ENCODE measurements at places on chromosomes 6 and 20. TPM values are rescaled to one million over a fixed set of nuclear protein-coding genes. Genes with fewer than 3 reads are reported as not detected.

Gene PROKR2
- not detected for total RNA-seq

Gene CST5
- not detected for total RNA-seq

Gene DOK5
- under 0.01 TPM for total RNA-seq

Gene RIPPLY2
- not detected for total RNA-seq

Gene TREM1
- total RNA-seq, result not detected

DNA sequence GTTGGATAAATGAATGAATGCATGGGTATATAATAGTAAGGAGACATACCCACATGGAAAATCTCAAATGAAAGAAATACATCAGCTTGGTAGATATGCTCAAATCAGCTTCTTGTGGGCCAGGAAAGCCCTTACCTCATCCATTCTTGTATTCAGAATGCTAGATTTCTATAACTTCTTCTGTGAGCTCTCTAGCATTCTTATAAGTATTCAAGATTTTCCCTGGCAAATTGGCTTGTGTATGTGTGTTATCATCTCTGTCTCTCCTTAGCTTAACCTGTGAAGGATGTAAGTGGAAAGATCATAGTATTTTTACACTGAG lies 100.8 kb downstream of the OR2B2 start:
- no peak for DNase-seq

- DNase-seq, result no peak
Observed at GRCh38 chr6:8551993-8552392, 116.6 kb upstream of the SLC35B3 start.

DNA sequence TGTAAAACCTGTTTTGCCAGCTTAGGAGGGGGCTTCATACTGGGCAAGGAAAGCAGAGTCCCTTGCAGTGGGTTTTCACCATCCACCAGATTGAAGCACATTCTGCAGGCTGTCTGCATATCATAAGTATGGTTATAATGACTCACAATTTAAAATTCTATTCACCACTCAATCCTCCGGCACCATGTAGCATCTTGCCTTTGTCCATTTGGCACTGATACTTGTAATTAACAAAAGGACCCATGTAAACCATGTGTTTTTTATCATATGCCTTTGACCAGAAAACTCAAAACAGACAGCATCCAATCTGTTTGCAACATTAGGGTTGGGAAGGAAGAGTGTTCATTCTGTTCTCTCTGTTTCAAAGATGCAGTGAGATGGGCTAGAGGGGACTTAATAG lies 3.0 kb downstream of the CD83 start:
- DNase-seq, result no peak

DNA sequence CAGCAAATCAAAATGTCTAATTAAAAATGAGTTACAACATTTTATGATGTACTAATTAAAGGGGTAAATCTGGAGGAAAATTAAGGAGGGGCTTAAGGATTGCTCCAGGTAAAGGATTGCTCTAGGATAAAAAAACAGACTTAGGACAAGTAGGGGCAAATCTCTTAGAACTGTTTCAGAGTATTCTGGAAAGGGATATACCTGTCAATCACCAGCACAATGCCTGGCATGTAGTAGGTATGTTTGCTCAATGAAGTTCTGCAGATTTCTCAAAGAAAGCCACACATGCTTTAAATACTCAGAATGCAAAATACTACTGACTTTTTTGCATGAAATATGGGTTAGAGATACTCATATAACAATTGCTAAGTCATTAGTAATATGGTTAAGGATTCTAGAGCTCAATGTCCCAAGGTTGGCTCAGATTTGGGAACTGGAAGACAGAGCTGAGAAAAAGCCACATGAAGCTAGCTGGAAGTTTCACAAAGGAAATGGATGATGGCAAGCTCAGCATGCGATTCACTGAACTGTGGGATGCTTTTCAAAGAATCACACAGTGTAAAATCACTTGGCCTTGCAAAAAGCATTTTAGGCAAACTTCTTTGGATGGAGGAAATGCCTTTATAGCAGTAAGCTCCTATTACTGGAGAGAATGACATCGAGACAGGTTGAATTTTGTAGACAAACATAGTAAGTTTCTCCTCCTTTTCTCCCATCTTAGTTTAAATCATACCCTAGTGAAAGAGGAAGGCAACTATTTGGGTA lies 72.8 kb downstream of the MAP3K5 start:
- DNase-seq, result no peak

GRCh38 chr6:53979468-53980067 lies 131.7 kb upstream of the MLIP start:
- peak; percentile 65 for DNase-seq

GRCh38 chr6:87636315-87636714 lies 46.4 kb downstream of the ORC3 start:
- no peak for DNase-seq

- DNase-seq, result no peak
Observed at GRCh38 chr20:33407796-33408195, 6.5 kb upstream of the CDK5RAP1 start.

- no peak for DNase-seq
Observed at GRCh38 chr20:41137614-41138474, 501 bp downstream of the PLCG1 start.

DNA sequence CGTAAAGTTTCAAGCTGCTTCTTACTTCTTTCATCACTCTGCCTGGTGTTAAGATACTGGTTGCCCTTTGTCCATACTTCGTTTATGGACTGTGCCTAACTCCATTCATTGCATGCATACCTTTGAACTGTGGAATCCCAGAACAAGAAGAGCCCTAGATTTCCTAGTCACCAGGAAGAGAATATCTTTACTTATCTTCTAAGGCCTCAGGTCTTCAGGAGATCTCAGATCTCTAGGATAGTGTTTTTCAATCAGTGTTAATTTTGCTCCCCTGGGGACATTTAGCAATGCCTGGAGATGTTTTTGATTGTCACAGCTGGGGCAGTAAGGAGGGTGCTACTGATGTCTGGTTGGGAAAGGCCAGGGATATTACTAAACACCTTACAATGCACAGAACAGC lies 35.5 kb upstream of the GJA1 start:
- no peak for DNase-seq

- DNase-seq, result peak; percentile 63
Observed at GRCh38 chr20:60206259-60206658, 248.0 kb downstream of the CDH26 start.

DNA sequence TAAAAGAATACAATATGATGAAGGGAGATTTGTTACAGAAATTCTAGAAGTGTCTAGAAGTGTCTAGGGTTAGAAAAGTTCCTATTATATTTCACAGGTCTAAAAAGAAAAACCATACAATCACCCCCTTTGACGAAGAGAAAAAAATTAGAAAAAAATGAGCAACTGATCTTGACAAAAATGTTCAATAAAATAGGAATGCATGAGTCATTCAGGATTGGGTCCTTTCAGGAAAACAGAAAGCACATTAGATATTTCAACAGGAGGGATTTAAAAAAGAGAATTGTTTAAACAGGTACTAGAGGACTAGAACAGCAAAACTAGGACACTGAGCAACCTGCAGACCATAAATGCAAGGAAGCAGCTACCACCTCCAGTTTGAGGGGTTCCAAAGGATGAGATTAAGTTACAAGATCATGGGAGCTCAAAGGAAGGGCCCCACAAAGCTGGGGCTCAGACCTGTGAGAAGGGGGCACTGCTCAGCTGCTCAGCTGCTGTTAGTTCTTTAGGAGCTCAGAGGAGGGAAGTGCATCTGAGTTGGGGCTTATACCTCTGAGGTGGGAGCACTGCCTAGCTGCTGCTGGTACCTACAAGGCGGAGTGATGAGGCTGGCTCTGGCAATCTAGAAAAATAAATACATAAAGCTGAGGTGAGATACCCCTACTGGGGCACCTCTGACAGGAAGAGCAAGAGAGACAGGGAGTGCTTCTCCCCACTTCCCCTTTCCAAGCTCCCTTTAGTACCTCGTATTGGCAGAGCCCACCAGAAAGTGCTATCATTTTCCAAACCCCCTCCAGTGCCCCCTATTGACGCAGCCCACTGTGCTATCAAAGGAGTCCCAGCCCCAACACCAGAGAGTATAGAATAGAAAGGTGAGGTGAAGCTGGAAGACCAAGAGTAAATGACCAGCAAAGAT lies 27.1 kb upstream of the BEND6 start:
- DNase-seq, result peak; percentile 37

DNA sequence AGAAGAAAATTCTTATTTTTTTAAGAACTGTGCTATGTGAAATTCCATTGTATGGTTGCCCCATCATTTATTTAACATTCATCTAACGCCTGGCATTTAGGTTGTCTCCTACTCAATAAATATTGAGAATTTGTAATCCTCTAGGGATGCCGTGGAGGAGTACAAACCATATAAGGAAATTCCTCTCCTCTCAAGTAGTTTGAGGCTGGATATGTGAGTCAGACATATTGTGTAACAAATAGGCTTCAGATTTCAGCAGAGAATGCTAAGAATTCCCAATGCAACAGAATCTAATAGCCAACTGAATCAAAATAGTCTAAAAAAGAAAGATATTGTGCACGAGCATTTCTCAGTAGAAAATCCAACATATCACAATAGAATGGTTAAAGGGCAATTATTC lies 174.7 kb downstream of the OTOR start:
- peak; percentile 81 for DNase-seq

DNA sequence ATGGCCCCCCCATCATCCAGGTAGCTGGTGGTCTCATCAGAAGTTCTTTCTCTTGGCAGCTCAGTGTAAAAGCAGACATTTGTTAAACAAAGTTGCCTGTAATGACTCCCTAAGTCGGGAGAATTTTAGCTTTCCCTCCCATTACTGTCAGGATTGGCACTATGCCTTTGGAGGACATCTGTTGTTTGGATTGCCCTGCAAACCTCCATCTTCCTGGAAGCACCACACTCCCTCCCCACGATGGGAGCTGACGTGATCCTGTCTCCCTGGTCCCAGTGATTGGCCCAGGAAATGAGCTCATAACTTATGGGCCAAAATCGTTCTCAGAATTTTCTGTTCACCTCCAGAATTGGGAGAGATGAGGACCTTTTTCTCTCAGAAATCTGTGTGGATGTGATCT lies 42.6 kb upstream of the CNR1 start:
- no peak for DNase-seq

DNA sequence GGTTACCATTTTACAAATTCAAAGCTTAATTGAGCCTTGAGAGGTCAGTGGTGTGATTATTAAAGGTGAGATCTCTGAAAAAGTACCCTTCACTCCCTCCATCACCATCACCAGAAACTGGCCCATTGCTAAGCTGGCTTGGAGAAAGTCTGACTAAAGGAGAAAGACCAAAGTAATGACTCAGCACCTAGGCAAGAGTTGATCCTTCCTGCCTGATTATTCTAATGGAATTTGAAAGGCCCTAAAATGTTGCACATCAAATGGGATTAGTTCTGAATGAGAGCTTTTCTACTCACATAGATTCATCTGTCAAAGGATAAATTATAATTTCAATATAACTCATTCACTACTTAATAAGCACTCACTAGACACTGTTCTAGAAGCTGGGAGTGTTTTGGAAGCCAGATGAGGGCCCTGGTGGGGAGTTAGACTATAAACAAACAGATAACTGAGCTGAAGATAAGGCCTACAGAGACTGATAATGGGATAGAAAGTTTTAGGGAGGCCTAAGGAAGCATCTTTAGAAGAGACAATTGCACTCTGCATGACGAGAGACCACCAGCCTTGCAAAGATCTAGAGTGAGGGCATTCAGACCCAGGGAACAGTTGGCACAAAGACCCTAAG lies 366.7 kb downstream of the SYNE1 start:
- DNase-seq, result peak; percentile 48

DNA sequence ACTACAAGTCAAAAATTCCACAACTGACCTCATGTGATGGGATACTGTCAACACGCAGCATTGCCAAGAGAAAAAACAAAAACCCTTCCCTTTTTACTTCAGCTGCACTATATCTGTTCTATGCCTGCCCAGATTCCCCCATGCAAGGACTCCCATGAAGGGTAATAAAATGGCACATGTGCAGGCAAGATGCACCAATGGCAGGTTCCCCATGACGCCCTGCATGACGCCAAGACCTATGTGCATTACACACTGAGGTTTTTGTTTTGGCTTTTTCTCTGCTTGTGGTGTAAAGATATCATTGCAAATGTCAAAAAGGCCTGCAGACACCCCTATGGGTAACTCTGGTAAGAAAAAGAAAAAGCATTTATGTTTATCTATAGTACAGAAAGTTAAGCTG lies 403.4 kb downstream of the HDGFL1 start:
- DNase-seq, result no peak

- DNase-seq, result peak; percentile 62
Observed at GRCh38 chr6:41536795-41537758, 9.1 kb upstream of the FOXP4 start.

DNA sequence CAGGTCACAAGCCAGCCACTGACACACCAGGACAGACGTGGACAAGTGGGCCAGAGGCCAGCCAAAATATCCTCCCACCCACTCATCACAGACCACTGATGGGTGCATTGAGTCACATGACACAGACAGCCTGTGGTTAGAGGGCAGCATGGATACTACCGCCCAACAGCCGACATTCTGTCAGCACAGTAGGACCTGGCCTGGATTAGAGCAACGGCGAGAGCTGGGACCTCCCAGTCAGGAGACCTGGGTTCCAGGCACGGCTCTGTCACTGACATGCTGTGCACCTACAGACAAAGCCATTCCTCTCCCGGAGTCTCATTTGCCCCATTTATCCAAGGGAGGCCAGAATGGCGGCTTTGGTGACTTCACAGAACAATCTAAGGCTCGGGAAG lies 8.0 kb downstream of the ZNF335 start:
- DNase-seq, result no peak

GRCh38 chr6:147642458-147642857 lies 134.0 kb downstream of the SAMD5 start:
- peak; percentile 38 for DNase-seq

GRCh38 chr6:161422710-161423680 lies 149.1 kb upstream of the AGPAT4 start:
- DNase-seq, result peak; percentile 74

DNA sequence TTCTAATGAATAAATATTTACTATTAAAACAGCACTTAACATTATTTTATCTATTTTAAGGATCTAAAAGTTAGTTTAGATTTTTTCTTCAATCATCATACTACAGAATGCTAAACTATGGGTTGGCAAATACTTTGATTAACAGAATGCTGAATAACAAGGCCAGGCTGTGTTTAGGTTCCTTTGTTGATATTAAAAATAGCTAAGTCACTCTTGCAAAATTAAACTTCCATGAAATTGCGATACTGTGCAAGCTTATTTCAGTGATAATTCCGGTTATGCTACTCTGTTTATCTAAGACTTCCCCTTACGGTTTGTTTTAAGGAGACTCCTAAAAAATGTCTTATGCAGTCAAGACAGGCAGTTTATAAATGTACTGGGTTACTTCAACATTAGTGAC lies 2.8 kb downstream of the RNF24 start:
- no peak for DNase-seq

DNA sequence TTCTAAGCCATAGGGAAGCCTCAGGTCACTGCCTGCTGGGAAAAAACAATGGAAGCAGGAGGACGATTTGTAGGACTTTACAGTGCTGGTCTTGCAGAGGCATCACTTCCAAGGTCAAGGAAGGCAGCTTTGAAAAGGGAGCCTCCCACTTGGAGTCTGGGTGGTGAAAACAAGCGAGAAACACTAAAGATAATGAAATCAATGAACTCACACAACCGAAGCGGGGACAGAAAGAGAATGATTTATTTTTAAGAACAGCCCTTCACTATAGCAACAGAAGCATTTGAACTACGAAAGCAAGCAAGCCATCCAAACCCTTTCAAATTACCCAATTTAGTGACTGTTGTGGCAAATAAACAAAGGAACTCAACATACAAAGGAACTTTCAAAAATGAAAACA lies 227.5 kb downstream of the THBS2 start:
- DNase-seq, result no peak

All from renal cortical epithelial cell (primary cell).